ENCODE measurements at places on chromosomes 2 and 18. TPM values are rescaled to one million over a fixed set of nuclear protein-coding genes. Genes with fewer than 3 reads are reported as not detected.

EML6 gene
- total RNA-seq, result 1.1 TPM

BMP10 gene
- not detected for total RNA-seq

HOXD1 gene
- not detected for total RNA-seq

UGT1A6 gene
- not detected for total RNA-seq

RAX gene
- total RNA-seq, result not detected

DNA sequence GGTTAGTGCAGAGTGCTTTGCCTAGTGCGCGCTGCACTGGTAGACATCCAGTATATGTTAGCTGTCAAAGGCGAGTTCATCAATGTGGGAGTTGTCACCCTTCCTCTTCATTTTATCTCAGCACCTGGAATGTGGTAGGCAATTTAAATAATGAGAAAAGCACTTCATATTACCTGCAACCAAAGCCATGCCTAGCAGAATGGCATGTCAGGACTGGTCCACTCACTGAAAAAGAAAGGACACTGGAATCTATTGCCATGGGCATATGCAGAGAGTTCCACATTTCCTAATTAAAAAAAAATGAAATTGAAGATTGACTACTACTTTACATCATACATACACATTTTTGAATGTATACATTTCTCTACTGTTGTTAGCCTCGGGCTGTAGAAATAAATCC is 139.6 kb downstream of the PAX3 start:
- peaks cover 1% of the 10 kb centered on the region for H3K27me3 ChIP-seq
- no peaks in the 10 kb centered on the region for H3K4me1 ChIP-seq
- H3K4me3 ChIP-seq, result no peak overlapping the region
- no peak overlapping the region for H3K27ac ChIP-seq

DNA sequence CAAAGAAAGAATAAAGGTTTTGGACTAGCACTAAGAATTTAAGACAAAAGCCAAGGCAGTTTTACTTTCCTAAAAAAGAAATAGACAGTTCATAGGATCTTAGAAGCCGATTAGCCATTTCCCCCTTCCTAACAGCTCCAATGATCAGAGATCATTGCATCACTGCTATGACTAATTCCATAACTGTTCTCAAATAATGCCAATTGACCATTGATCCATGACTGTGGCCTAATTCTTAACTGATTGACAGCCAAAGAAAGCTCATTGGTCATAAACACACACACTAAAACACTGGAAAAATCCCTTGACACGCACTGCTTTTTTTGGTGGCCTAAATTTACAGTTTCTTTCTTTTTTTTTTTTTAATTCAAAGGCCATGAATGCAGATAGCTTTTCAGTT is 345.0 kb upstream of the ACVR2A start:
- H3K4me3 ChIP-seq, result no peak overlapping the region
- no peaks in the 10 kb centered on the region for H3K27me3 ChIP-seq
- peaks cover 3% of the 10 kb centered on the region for H3K4me1 ChIP-seq
- no peak overlapping the region for H3K27ac ChIP-seq
- no peak for DNase-seq

DNA sequence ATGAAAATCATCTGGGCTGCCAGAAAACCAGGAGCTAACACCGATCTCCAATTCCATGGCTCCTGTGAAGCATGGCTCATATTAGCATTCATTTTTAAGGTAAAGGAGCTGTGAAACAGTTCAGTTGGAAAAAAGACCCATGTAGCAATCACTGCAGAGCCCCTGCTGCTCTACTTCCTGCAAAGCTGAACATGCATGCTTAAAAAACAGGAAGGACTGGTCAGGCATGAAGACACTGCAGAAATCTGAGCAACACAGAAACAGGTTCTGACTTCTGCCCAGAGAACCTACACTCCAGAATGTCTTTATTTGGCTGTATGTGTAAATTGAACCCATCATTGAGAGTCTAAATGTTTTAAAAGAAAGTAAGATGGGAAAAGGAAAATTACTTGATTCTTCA is 950.6 kb downstream of the DCDC2C start:
- H3K27me3 ChIP-seq, result no peaks in the 10 kb centered on the region
- H3K36me3 ChIP-seq, result no peaks in the 10 kb centered on the region
- no peak overlapping the region for H3K4me3 ChIP-seq
- no peak for DNase-seq
- H3K4me1 ChIP-seq, result peaks cover 15% of the 10 kb centered on the region

- H3K4me3 ChIP-seq, result no peak overlapping the region
- no peaks in the 10 kb centered on the region for H3K27me3 ChIP-seq
- H3K4me1 ChIP-seq, result peaks cover 31% of the 10 kb centered on the region
- H3K27ac ChIP-seq, result peak overlapping the region; percentile 92
- no peaks in the 10 kb centered on the region for H3K36me3 ChIP-seq
Measured at GRCh38 chr2:85421260-85422071, 3.0 kb downstream of the SH2D6 start.

GRCh38 chr2:66344087-66344663 is 90.8 kb upstream of the MEIS1 start:
- no peaks in the 10 kb centered on the region for H3K36me3 ChIP-seq
- DNase-seq, result no peak
- H3K27ac ChIP-seq, result no peak overlapping the region
- no peak overlapping the region for H3K4me3 ChIP-seq
- H3K4me1 ChIP-seq, result no peaks in the 10 kb centered on the region

DNA sequence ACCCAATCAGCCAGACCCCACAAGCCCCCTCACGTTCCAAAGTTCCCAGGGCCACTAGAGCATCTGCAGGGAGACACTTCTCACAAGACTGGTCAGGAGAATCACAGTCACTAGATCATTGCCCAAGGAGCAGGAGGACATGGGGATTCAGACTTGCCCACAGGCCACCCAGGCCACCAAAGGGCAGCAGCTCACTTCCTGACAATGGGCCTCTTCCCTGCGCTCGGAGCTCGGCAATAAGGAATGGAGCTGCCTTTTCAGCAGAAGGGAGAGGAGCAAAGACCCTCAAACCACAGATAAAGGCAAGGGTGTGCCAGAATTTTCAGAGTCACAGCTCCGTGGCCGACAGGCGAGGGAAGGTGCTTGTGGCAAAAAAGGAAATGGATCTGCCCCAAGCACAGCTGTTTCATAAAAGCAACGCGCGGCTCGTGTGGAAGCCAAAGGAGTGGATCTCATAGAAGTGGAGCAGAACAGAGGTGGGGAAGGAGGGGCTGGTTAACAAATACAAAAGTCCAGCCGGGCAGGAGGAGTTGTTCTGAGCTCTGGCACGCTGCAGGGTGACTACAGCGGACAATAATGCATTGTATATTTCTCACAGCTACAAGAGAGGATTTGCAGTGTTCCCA is 72.1 kb downstream of the EDAR start:
- H3K4me1 ChIP-seq, result no peaks in the 10 kb centered on the region
- DNase-seq, result no peak
- no peaks in the 10 kb centered on the region for H3K36me3 ChIP-seq
- H3K27me3 ChIP-seq, result peaks cover 30% of the 10 kb centered on the region

Data from chondrocyte (in vitro differentiated cells).